ENCODE measurements at places on chromosomes 3 and 15. TPM values are rescaled to one million over a fixed set of nuclear protein-coding genes. Genes with fewer than 3 reads are reported as not detected.
A peak's percentile ranks its signal among the peaks of the same experiment; 100 is the strongest.

DNA sequence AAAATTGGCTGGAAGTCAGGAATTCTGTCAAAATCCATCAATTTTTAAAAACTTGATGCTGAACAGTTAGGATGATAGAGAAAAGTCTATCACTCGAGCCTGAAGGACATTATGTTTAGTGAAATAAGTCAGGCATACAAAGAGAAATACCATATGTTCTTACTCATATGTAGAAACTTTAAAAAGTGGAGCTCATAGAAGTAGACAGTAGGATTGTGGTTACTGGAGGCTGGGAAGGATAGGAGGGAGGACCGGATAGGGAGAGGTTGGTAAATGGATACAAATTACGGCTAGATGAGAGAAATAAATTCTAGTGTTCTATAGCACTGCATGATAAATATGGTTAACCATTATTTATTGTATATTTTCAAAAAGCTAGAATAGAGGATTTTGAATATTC is 389.5 kb upstream of the RASGRP1 start:
- no peak for DNase-seq

- no peak for DNase-seq
Observed at GRCh38 chr3:123488645-123489347, 39.9 kb upstream of the ADCY5 start.

- no peak for DNase-seq
Observed at GRCh38 chr15:35067496-35068347, 17.4 kb downstream of the NANOGP8 start.

DNA sequence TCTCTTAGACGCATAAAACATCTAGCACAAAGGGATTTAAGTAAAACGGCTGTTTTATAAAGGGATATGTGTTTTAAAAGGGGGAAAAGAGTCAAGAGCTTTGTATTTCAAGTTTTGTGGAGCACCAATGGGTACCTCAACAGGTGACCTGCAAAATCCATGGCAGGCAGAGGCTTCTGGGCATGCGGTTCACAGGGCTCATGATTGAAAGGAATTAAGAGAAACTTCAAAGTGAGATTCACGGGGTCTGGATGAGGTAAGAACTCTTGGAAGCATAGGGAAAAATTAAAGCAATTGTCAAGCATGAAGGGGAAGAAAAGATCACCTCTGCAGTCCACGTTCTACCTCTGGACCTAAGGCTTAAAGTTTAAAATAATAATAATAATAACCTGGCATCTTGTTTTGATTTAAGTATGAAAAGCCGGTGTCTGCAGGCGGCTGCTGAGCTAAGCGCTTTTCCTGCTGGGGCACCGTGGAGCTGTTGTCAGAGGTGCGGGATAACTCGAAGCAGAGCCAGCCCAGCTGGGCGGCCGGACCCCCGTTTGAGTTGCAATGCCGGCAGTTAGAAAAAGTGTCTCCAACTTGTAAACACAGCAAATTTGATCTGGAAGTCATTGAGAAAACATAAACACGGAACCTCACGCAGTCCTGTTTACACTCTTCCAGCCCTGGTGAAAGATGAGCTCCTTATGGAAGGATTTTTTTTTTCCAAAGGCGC is 40.5 kb downstream of the HES1 start:
- DNase-seq, result no peak

DNA sequence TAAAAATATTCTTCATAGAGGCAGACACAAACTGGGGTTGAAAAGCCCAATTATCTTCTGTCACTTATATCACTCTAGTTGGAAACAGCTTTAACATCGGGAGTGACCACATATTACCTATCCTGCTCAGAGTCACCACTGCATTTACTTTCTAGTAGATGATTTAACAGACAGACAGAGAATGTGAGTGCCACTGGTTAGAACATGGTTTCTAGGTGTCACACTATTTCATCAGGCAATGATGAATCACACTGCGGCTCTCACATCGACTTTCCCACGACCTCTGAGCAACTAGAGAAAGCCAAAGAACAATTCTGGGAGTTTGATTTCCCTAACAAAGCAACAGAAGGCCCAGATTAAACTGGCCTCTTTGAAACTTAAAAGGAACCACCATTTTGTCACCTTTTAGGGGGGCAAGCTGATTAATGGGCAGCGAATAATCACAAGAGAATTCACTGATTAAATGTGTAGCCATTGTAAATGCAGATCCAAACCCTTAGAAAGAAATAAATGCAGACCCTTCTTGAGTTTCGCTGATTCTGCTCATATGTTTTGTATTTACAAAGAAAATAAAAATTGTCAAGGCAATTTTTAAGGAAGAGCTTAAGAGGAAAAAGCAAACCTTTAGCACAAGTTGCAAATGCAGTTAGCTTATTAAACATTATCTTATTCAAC is 112.6 kb upstream of the KBTBD8 start:
- DNase-seq, result no peak

DNA sequence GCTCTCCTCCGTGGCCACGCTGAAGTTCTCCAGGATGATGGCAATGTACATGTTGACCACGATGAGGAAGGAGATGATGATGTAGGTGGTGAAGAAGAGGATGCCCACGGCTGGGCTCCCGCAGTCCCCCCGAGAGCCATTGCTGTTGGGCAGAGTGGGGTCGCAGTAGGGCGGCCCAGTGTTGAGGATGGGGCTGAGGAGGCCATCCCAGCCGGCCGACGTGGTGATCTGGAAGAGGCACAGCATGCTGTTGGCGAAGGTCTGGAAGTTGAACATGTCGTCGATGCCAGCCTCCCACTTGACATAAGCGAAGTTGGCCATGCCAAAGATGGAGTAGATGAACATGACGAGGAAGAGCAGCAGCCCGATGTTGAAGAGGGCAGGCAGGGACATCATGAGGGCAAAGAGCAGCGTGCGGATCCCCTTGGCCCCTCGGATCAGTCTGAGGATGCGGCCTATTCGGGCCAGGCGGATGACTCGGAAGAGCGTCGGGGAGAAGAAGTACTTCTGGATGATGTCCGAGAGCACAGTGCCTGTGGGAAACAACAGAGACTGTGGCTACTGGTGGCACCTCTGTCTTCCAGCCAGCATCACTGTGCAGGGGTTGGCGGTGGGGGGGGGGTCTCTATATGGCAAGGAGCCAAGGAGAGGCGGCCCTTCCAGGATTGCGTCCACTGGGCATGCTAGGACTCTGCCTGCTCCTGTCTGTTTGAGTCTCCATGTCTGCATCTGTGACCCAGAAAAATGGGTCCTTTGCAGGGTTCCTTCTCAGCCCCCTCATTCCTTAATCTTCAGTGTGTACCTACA is 55.1 kb downstream of the EXOG start:
- DNase-seq, result no peak

Gene TNFSF10
- total RNA-seq, result 36.5 TPM

Gene ATP13A4
- 1.2 TPM for total RNA-seq

- no peak for DNase-seq
Observed at GRCh38 chr3:65636326-65636725, 402.4 kb downstream of the MAGI1 start.

DNA sequence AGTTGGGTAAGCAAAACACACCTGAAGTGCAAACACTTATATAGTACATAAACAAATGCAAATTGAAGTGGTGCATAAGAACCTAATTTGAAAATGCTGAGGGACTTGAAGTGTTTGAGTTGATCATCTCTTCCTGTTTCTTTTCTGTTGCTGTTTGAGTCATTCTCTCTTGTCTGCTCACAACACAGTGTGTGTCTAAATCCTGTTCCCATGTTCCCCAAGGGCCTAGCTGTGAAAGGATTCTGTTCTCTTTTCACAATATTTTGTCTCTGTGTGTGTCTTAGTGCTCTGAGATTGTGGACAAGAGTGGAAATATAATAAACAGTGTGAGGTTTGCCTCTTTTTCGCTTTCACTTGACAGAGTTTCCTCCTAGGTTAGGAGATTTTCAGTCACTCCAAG is 6.1 kb downstream of the CD96 start:
- no peak for DNase-seq

DNA sequence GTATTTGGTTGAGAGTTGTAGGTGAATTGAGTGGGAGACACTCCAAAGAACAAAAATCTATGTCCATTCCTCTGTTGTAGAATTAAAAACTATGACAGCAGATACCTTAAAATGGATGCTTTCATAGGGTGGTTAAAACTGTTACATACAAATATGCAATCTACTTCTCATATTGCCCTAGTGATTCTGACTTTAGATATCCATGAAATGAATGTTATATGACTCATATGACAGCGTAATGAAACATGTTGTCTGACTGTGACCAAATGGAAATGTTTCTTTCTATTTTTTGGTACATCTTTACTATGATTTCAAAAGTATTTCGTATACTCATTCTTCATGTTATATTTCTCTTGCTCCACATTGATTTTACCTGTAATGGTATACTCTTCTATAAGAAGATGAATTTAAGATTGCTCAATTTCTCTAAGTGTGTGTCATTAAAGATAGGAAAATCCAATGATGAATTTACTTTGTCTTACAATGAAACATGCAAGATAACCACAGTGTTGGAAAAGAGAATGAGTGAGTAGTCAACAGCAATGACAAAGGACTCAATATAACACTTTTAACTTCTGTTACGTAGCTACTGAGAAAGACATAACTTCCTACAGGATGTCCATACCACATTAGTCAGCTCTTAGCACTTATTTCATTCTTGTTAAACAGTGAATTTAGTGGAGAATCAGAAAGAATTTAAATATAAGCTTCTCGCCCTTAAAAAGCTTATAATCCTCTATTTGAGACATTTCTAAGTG is 79.3 kb upstream of the LSAMP start:
- DNase-seq, result no peak

Gene TBC1D2B
- 103 TPM for total RNA-seq

Gene ACOX2
- total RNA-seq, result 31.0 TPM

GRCh38 chr3:193803288-193803687 is 210.3 kb downstream of the OPA1 start:
- DNase-seq, result no peak

GRCh38 chr3:5187920-5188418 is 462 bp downstream of the EDEM1 start:
- DNase-seq, result peak; percentile 75

DNA sequence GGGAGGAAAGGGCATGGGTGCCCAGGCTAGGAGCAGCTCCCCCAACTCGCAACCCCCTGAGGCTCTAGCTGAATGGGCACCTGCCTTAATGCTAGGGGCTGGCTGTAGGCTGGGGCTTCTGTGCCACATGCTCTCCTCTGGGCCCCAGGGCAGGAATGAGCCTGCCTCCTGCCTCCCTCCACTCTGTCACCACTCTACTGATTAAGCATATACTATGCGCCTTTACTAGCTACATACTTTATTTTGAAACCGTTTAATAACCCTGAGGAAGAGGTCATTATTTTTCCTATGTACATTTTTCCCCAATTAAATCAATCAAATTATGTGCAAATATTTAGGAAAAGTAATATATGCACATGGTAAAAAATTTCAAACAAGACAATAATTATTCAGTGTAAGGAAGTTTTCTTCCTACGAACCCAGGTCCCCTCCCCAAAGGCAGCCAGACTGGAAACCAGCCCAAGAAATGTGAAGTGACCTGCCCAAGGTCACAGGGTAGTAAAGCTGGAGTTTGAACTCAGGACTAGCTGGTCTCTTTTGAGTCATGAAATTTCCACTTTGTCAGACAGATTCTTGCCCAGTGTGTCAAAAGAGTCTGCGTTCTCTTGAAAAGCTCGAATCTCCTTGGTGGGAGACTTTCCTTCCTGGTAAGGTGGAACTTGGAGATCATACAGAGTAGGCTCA is 122.5 kb downstream of the DNAJB8 start:
- no peak for DNase-seq

DNA sequence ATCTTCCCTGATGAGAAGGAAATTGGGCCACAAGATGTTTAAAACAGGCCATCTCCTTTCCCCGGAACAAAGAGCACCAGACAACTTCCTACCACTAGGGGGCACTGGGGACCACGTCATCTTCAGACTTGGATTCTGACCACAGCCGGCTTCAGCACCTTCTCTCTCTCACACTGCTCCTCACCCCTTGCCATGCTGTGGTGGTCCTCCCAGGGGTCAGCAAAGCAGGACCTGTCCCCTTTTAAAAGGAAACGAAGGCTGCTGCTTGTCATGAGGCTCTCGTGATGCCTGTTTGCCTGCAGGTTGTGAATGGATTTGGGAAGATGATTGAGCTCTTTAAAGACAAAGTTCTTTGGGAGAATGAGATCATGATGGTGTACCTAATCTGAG is 16.2 kb downstream of the RFT1 start:
- peak; percentile 91 for DNase-seq

- no peak for DNase-seq
Observed at GRCh38 chr3:105177576-105177975, 189.1 kb upstream of the ALCAM start.

- no peak for DNase-seq
Observed at GRCh38 chr3:66303491-66303901, 82.7 kb downstream of the SLC25A26 start.

Gene CEP152
- 11.1 TPM for total RNA-seq

Gene ESYT3
- total RNA-seq, result 12.6 TPM

DNA sequence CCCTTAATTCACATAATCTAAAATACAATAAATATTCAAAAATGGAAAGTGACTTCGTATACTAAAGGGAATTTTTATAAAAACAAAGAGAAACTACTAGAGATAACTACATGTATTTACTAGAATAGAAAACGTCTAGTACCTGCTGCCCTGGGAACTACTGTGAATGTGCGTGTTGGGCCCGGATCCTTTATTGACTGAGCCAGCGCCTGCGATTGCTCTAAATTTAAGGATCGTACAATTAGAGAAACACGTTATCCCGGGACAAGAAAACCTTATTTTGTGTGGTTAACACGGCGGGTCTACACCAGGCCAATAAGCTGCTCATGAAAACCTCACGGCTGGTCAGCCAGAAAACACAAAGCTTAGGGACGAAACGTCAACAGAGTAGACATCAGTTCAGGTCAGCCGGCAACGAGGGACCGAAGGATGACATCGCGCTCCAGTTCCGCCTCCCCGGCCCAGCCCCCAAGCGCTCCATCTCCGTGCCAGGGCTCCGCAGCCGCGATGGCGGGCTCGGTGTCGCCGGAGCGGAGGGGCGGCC is 555 bp downstream of the TM2D3 start:
- peak; percentile 69 for DNase-seq

DNA sequence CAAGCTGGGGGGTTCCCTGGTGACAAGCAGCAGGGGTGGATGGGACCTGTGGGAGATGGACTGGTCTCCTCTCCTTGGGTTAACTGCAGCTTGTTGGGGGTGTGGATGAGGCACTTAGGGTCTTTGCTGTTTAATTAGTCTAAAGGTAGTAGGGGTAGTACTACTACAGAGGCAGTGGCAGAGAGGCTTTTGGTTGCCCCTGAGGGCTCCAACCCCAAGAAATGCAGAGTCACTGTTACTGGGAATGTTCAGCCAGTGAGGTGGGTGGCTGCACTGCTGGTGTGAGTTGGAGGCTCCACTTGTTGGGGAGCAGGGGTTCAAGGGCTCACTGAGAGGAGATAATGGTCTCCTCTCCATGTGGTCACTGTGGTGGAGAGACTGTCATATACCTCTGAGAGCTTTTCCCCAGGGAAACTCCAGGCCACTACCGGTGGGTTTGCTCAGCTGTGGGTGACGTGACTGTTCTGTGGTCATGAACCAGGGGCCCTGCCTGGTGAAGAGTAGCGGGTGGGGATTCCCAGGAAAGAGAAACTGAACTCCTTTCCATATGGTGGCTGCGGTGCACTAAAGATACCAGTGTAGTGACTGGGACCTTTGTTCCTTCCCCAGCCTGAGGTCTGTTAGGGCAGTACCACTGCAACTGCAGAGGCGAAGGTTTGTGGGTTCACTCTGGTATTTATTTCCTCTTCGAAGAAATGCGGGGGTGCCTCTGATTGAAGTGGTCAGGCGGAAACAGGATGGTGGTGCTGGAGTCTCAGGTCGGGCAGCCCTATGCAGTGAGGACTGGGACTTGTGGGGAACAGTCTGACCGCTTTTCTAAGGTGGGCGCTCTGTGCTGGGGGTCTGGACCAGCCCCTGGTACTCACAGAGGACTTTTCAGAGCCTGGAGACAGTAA is 68.9 kb upstream of the TNFSF10 start:
- DNase-seq, result no peak

Data from sciatic nerve (tissue), 2 donors.